WTC11 (cell line): ENCODE measurements at places on chromosomes 12 and 14.
A peak's percentile ranks its signal among the peaks of the same experiment; 100 is the strongest.

- no peak for DNase-seq
These were observed 100.1 kb downstream of the CRADD start for GRCh38 chr12:93777254-93777653.

DNA sequence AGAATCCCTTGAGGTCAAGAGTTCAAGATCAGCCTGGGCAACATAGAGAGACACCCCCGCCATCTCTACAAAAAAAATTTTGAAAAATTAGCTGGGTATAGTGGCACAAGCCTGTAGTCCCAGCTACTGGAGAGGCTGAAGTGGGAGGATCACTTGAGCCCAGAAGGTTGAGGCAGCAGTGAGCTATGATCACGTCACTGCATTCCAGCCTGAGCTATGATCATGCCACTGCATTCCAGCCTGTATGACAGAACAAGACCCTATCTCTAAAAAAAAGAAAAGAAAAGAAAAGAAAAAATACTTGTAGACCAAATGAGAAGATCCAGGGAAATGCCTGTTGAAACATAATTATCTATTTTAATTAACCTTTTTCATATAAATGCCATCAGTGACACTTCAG, 93.8 kb upstream of the MDM1 start:
- no peak for DNase-seq

DNA sequence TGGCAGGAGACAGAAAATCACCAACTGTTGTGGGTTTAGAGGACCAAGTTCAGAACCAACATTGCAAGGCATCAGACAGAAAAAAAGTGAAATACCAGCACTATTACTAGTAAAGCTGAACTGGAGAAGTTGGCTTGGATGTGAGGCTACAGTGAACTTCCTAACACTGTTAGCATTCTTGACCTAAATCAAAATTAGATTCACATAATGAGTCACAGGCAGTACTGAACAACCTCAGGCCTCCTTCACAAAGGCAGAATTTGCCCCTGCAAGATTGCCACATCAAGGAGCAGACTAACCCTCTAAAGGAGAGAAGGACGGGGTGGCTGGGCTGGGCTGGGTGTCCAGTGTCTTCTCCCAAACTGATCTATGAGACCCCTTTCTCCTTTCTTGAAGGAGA, 539.7 kb downstream of the SNAPC1 start:
- no peak for DNase-seq

DNA sequence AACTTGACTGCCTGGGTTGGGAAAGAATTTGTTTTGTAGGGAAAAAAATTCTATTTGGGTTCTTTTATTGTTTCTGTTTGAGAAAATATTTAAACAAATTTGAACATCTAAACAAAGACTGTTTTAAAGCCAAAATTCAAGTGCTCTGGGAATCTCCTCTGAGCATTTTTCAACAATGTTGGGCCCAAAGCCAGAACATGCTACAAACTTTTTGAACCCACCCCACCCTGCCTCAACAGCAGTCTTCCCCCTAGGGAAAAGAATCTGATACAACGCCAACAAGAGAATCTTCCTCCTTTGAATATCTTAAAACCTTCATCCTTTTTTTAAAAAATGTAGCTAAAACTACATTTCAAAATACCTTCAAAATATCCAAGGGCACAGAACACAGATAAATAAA, 20.4 kb upstream of the NID2 start:
- no peak for DNase-seq

- DNase-seq = no peak
These were observed 3.2 kb upstream of the NUMB start for GRCh38 chr14:73461478-73462047.

GRCh38 chr12:23729359-23729758, 220.1 kb downstream of the SOX5 start:
- no peak for DNase-seq

GRCh38 chr14:100108840-100109593, 43.8 kb downstream of the EVL start:
- DNase-seq = no peak

- DNase-seq = no peak
These were observed 3.7 kb upstream of the RTL1 start for GRCh38 chr14:100907240-100907639.

- no peak for DNase-seq
These were observed 161.9 kb upstream of the PLEKHG7 start for GRCh38 chr12:92540782-92541423.

GRCh38 chr14:33985242-33985641, 34.4 kb upstream of the EGLN3 start:
- no peak for DNase-seq

DNA sequence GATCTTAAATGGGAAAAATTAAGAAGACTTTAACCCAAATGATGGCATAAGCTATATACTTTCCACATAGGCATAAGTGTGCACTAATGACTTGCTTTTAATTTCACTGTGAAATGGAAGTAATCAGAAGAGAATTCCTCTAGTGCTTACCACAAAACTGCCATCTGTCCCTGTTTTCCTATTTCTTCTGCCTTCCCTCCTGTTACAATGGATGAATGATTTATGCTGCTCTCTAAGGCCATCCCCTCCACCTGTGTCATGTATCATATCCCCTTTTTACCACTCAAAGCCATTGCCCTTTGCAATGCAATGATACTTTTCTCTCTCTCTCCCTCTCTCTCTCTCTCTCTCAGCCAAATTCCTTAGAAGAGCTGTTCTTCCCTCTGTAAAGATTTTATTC, 109.1 kb downstream of the C12orf50 start:
- DNase-seq = no peak

GRCh38 chr14:79357307-79357706, 854.0 kb downstream of the DIO2 start:
- no peak for DNase-seq

- peak; percentile 74 for DNase-seq
These were observed 3.6 kb upstream of the BATF start for GRCh38 chr14:75518625-75519024.

GRCh38 chr14:68008491-68008890, 188.9 kb downstream of the RAD51B start:
- no peak for DNase-seq

- DNase-seq = no peak
These were observed 338.5 kb upstream of the SOX5 start for GRCh38 chr12:24287963-24288362.

- no peak for DNase-seq
These were observed 72.5 kb downstream of the TMEM132D start for GRCh38 chr12:129831294-129831693.

DNA sequence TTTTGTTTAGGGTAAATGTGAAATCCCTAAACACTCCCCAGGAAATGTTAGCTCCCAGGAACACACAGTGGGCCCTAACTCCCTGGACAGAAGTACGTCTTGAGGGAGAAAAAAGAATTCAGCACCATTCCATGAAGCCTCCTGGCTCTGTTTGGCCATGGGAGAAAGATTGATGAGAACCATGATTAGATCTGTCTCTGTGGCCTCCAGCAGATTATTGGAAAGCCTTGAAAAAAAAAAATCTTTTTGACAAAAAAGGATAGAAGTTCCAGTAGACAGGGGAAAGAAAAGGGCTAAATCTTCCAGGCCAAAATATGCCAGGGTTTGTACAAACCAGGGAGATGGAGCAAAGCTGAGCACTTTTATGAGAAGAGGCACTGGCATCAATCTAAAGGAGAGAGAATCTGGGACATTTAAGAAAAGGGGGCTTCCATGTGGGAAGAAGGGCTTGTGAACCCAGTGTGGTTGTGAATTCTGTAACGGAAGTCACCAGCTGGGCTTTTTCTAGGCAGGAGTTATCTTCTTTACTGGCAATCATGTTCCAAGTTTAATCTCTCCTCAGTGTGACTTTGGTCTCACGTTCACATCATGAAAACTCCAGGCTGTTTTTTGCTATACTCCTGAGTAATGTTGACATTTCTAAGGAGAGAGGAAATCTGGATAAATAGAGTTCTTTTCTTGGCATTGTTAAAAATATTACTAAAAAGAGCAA, 426.7 kb downstream of the RAD51B start:
- no peak for DNase-seq

GRCh38 chr14:88853129-88853528, 28.7 kb downstream of the TTC8 start:
- DNase-seq = no peak

GRCh38 chr14:84421621-84422020, 1108.3 kb upstream of the FLRT2 start:
- no peak for DNase-seq

- no peak for DNase-seq
These were observed 12.3 kb downstream of the METTL3 start for GRCh38 chr14:21498540-21499526.

DNA sequence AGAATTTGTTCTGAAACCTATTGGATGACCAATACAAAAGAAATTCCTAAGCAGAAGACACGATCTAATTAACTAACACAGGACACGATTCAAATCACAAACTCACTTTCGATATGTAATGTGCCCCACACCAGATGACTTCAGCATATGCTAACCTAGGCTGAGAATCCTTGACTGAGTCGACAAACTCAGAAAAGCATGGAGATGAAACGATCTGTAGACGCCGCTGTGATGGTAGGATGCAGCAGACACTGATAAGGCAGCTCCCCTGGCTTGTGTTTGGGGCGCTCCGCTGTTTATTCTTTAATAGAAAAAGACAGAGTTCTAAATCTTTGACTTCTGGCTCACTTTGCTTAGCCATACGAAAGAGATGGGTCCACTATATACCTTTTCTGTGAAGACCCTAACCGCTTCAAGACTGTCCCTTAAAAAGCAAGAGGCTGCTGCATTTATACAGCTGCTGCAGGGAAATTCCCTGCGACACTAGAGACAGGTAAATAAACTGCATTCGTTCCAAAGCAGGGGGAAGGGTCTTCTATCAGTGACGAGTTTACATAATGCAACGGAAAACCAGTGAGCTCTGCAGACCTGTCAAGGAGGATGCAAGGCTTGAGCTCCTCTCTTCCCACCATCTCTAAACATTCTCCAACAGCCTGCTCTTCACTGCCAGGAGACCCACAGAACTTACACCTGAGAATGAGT, 929 bp downstream of the CHD8 start:
- no peak for DNase-seq

GRCh38 chr12:131565267-131566015, 145.4 kb upstream of the SFSWAP start:
- no peak for DNase-seq
